ENCODE measurements at places on chromosomes 7 and 10.

DNA sequence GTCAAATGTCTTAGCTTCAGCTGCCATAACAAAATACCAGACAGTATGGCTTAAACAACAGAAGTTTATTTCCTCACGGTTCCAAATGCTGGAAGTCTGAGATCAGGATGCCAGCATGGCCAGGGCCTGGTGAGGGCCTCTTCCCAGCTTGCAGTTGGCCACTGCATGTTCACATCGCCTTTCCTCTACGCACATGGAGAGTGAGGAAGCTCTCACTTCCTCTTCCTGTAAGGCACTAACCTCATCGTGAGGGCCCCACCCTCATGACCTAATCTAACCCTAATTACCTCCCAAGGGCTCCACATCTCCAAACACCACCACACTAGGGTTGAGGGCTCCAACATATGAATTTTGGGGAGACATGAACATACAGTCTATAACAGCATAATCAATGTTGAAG is 14.4 kb downstream of the ZNF33B start:
- DNase-seq = no peak

- no peak for DNase-seq
Measured at GRCh38 chr10:77863446-77863845, 63.1 kb downstream of the DLG5 start.

GRCh38 chr10:72511459-72511858 is 114.4 kb downstream of the MICU1 start:
- DNase-seq = no peak

GRCh38 chr10:80444646-80445319 is 9.3 kb upstream of the TSPAN14 start:
- DNase-seq = peak; percentile 67

DNA sequence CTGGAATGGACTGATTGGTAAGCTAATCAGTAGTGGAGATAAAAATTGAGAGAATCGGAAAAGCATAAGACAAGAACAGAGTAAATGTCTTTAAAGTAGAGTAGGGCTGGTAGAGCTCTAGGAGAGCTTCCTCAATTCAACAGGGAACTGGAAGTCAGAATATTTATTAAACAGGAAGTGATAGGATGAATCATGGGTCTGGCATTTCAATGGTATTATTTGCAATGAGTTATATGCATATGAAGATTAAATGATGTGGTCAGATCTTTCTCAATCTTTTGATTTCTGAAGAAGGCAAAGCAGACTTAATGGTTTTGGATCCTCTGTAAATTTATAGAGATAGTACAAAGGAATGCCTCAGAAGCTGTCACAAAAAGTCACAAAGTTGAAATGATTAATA is 349.0 kb downstream of the HPSE2 start:
- no peak for DNase-seq

- no peak for DNase-seq
Measured at GRCh38 chr7:91780521-91780920, 100.0 kb downstream of the MTERF1 start.

- no peak for DNase-seq
Measured at GRCh38 chr7:121494516-121494915, 98.4 kb upstream of the FAM3C start.

- DNase-seq = no peak
Measured at GRCh38 chr10:78435484-78436221, 402.0 kb downstream of the RPS24 start.

DNA sequence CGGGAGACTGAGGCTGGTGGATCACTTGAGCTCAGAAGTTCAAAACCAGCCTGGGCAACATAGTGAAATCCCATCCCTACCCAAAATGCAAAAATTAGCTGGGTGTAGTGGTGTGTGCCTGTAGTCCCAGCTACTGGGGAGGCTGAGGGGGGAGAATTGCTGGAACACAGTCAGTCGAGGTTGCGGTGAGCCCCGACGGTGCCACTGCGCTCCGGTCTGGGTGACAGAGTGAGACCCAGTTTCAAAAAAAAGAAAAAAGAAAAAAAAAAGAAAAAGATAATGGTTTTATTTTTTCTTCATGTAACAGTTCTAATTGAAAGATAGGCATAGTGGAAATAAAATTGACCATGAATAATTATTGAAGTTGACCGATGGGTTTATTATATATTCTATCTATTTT is 99.9 kb downstream of the SUGCT start:
- DNase-seq = no peak
